SK-N-SH treated with all-trans-retinoic acid at 6 μM for 48 hours (cell line): ENCODE measurements at places on chromosomes 4 and X.
A peak's percentile ranks its signal among the peaks of the same experiment; 100 is the strongest.

GRCh38 chr4:155025762-155026457 is 182.5 kb upstream of the NPY2R start:
- no peak for ATAC-seq

DNA sequence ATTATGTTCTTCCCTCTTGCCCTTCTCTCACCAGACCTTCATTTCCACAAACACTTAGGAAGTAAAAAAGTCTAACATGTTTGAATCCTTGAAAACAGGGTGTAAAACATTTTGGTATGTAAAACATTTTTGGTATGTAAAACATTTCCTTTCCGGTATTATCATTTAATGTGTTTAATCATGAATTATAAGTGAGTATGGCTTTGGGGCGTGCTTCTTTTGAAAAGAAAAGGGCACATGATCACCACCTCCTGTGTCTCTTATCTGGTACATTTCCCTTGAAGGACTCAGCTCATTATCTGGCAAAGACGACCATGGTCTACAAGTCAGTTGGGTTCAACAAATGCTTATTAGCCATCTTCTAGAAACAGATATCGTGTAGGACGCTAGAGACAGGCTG is 283.6 kb downstream of the FRMPD4 start:
- no peak for ATAC-seq

DNA sequence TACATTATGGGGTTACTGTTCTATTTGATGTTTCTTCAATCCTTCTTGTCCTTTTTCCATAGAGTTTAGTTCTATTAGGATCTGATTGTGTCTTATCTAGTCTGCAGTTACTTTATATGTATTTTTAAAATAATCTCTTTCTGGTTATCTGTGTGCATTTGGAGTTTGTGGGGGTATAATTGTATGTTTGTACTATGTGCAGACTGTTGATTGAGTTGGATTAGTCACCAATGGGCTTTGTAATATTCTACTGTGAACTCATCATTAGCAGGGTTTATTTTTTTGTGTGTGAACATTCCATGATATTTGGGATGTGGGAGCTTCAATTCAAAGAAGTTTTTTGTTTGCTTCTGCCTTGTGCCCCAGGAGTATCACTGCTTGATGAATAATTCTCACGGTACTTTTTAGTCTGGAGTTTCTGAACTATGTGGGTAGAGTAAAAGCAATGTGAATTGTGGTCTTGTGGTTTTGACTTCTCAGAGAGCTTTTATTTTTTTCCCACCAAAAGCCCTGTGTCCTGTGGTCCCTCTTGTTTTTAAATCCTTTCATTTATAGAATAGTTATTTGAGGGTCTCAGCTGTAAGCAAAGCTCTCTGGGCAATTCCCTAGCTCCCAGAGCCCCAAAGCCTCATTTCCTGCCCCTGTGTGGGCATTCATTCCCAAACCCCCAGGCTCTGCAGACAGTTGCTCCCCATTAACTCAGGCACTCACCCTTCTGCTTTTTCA is 127.8 kb downstream of the PHKA2 start:
- no peak for ATAC-seq

DNA sequence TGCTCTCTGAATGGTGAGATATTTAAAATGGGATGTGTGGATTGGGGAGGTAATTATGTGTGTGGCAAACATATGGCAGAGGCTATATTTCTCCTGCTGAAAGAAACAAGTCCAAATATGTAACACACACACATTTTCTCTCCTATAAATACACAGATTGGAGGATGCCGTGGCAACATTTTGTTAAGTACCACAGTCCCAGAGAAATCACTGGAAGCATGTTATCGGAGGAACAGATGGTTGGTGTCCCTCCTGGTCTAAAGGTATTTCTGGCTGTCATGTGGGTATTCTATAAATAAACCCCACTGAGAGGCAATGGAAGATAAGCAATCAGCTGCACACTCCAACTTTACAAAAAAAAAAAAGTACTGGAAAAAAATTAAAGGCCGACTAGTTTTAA is 528.3 kb upstream of the BOD1L1 start:
- ATAC-seq, result no peak

- no peak for ATAC-seq
Measured at GRCh38 chr4:182465979-182466378, 222.8 kb downstream of the TENM3 start.

DNA sequence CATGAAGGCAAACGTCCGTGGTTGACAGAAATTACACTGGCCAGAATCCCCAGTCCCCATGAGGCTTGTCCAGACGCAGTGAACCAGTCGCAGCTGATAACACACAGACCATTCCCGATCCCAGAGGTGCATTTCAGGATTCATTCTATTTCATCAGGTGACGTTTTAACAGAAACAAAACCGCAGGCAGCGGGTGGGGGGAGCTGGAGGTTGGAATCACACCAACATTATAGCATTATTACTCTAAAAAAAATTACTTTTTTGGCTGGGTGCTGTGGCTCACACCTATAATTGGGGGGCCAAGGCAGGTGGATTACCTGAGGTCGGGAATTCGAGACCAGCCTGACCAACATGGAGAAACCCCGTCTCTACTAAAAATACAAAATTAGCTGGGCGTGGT is 25.2 kb downstream of the NOP14 start:
- ATAC-seq, result no peak

DNA sequence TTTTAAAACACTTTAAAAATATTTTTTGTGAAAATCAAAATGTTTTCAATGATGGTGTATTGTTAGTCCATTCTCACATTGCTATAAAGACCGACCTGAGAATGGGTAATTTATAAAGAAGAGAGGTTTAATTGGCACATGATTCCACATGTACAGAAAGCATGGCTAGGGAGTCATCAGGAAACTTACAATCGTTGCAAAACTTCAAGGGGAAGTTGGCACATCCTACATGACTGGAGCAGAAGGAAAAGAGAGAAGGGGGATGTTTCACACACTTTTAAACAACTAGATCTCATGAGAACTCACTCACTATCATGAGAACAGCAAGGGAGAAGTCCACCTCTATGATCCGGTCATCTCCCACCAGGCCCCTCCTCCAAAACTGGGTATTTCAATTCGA is 110.7 kb downstream of the TMEM47 start:
- no peak for ATAC-seq

DNA sequence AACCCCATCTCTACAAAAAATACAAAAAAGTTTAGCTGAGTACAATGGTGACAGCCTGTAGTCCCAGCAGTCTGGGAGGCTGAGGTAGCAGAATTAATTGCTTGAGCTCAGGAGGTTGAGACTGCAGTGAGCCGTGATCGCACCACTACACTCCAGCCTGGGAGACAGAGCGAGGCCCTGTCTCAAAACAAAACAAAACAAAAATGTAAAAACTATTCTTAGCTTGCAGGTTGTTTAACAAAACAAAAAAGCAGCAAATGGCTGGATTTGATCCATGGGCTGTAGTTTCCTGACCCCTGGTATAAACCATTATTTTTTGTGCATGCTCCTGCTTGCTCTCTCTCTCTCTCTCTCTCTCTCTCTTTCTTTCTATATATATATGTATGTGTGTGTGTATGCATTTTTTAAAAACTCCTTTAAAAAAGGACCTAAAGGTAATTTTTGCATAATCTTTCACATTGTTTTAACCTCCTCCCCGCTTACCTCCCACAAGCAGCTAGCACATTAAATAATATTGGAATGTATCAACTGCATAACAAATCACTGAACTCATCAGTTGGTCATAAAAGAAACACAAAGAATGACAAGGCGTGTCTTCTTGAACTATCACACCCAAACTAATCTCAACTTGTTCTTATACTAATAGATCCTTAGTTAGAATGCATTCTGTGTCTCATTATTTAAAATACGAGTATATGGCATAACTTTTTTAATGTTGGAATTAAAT is 4.8 kb downstream of the AREG start:
- no peak for ATAC-seq

GRCh38 chrX:96707804-96708203 is 23.2 kb downstream of the DIAPH2 start:
- ATAC-seq, result no peak

DNA sequence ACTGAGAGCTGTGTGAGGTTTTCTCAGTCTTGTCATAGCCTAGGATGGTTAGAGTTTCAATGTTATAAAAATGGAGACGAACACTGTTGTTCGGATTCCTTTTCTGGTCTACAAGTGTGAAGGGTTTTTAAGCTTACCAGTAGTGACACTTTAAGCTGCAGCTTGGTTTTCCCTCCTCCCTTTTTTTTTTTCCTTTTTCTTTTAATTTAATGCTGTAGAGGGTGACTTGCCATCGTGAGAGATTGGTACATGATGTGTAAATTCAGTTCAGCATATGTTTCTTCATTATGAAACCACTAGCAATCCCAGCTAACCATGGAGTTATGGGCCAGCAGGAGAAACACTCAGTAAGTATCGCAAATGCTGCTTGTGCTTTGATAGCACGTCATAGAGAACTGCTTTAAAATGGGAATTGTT is 165.0 kb downstream of the RAPGEF2 start:
- ATAC-seq, result peak; percentile 65

GRCh38 chr4:102871772-102872171 is 3.0 kb downstream of the CISD2 start:
- no peak for ATAC-seq

DNA sequence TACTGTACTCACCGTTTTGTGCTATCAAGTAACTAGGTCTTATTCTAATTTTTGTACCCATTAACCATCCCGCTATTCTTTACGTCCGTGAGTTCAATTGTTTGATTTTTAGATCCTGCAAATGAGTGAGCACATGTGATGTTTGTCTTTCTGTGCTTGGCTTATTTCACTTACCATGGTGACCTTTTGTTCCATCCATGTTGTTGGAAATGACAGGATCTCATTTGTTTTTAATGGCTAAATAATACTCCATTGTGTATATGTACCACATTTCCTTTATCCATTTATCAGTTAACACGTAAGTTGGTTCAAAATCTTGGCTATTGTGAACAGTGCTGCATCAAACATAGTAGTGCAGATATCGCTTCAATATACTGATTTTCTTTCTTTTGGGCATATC is 48.3 kb downstream of the USP9X start:
- ATAC-seq, result no peak

- no peak for ATAC-seq
Measured at GRCh38 chr4:60757986-60758680, 442.0 kb upstream of the ADGRL3 start.

- peak; percentile 1 for ATAC-seq
Measured at GRCh38 chr4:145935253-145936141, 3.1 kb downstream of the ZNF827 start.

- no peak for ATAC-seq
Measured at GRCh38 chr4:23162275-23162674, 469.5 kb downstream of the GBA3 start.

DNA sequence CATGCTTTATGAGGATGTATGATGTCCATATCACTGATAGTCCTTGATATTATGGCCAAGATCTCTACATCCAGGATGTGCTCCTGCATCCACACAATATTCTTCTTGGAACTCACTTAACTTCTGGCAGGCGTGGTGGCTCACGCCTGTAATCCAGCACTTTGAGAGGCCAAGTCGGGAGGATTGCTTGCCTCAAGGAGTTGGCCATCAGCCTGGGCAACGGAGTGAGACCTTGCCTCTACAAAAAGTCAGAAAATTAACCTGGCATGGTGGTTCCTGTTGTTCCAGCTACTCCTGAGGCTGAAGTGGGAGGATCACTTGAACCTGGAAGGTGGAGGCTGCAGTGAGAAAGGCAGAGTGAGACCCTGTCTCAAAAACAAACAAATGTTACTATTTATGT is 2.3 kb upstream of the HNRNPD start:
- ATAC-seq, result no peak
